IPS DF 19.7 (cell line): ENCODE measurements at places on chromosomes 1 and 21.

GRCh38 chr1:235783148-235783776 lies 83.4 kb downstream of the LYST start:
- no peak for DNase-seq

DNA sequence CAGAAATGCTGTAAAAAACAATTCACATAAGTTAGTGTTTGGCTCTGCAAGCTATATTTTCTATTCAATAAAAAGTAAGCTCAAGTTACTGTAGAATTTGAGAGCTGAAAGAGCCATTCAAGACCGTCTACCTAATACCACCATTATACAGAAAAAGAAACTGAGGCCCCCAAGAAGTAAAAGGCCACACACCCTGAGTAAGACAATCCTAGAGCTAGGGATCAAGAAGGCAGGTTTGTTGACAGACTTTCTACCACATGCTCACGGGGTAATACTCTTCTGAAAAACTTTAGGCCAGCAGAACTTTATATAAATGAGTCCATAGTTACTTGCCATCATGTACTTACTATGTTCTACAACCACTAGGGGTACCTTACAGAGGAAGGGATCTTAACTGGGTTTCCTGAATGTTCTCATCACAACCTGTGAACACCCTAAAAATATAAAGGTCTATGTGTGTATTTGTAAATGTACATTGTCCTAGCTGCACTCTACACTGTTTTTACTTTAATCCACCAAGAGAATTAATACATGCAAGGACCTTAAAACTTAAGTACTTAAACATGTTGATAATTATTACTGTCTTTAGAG lies 2.7 kb downstream of the PSMG1 start:
- no peak for DNase-seq

- peak; percentile 35 for DNase-seq
Observed at GRCh38 chr1:66752000-66752592, at the start of gene DYNLT5. DYNLT5 (plus strand) TSS chr1:66752459; CDS start chr1:66754659, 2,200 bp downstream.

DNA sequence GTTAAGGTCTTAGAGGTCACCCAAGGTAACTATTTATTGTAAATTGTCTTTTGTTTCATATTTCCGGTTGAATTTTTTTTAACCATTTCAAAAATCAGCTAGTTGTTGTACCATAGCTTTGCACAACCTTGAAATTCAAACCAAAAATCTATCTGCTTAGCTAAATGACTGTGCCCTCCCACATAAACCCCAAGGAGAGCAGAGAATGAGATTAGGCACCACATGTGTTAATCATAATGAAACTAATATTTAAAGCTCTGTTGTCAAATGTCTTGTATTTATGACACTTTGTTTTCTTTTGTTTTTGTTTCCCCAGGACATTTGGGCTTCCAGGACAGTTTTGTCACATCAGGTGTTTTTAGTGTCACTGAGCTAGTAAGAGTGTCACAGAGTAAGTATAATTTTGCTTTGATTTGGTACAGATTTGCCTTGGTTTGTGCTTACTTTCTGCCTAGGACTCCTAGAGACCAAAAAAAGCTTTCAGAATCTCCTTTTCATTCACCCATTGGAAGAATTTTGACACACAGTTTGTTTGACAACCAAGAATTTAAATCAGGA lies 249.9 kb downstream of the NFIA start:
- DNase-seq = no peak

DNA sequence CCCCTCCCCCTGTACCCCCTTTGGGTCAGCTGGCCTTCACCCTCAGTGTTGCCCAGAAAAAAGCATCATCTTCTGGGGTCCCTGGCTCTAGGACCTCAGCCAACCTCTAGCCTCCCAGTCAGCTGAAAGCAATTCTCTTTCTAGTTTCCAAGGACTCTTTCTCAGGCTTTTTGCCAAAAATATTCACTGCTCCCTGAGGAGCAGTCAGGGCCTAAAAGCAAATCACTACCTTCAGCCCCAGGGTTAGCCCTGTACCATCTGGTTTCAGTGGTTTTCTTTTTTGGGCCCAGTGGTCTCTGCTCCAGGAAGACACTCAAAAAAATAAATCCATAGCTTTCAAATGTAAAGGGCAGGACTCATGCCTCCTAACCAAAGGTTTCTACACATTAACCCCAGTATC lies 3.1 kb upstream of the LMOD1 start:
- no peak for DNase-seq

DNA sequence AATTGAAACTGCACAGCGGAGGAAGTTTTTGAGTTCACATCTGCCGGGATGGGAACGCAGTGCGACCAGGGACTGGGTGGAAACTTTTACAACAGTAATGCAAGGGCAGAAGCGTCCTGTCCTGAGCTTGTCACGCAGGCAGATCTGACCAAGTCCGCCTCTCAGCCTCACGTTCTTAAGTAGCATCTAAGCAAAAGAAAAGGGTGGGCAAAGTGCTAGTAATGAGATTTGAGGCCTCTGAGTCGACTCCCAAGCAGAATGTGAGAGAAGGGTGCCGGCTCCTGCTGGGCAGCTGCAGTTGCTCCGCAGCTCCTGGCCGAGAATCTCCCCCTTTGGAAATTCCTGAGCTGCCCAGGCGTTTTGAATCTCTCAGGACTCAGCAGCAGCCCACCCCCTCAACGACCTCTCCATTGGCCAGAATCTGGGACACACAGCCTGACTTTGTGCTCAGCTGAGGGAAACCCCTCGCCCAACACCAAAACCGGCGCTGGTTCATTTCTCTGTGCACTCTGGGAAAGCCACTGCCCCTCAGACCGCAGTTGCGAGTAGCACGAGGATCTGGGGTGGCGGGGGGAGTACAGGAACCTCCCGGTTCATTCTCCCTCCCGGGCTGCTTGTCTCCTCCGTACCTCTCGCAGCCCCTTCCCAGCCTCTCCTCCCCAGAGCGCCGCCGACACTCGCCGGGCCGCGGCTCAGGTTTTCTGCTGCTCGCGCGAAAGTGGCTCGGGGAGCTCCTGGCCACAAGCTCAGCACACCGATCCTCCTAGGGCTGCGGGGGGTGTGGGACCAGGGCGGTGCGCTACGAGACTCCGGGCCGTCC lies 913 bp upstream of the S1PR1 start:
- no peak for DNase-seq

DNA sequence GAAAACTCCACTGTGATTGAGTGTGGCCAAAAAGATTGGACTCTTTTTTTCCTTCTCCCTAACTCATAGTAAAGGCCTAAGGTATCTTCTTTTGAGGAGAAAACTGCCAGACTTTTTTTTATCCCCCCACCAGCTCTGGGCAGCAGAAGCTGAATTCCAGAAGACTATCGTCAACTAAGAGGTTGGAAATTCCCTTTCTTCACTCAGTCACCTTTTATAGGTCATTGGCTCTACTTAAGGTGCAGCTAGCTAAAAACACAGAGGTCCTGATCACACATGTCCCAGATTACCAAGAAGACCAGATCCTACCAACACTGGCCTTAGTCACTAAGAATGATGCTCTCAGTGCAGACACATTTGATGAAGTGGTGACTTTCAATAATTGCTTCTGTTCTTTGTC lies 1441.2 kb downstream of the PLA2G4A start:
- DNase-seq = no peak

GRCh38 chr1:63955370-63956145 lies 181.7 kb downstream of the ROR1 start:
- DNase-seq = no peak

GRCh38 chr21:38312822-38313221 lies 56.0 kb downstream of the KCNJ15 start:
- DNase-seq = no peak

DNA sequence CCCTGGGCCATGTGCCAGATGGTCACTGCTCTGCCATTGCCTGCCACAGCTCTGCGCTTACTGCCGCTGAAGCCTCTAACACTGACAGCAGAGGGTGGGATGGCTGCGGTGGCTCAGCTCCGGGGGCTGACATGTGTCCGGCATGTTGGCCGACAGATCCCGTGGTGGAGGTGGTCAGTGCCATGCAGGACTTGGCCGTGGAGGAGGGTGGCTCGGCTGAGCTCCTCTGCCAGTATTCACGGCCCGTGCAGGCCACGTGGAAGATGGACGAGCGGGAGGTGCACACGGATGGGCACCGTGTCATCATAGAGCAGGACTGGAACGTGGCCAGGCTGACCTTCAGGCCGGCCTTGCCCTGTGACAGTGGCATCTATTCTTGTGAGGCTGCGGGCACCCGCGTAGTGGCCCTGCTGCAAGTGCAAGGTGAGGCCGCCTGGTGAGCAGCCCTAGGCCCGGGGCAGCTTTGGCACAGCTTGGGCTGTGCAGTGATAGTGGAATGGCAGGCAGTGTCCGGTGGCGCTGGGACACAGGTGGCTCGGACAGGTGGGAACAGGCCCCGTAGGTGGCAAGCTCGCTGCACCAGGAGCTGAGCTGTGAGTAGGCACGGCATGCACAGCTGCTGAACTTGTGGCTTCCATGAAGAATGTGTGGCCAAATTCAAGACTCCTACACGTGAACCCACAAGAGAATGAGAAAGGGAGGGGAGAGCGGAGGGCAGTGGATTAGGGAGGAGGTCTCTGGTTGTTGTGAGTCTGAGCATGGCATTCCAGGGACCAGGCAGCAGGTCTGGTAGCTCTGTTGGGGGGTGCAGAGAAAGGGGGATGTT lies 91.8 kb downstream of the TRIM11 start:
- no peak for DNase-seq
